ENCODE measurements at places on chromosomes 6 and 20.

DNA sequence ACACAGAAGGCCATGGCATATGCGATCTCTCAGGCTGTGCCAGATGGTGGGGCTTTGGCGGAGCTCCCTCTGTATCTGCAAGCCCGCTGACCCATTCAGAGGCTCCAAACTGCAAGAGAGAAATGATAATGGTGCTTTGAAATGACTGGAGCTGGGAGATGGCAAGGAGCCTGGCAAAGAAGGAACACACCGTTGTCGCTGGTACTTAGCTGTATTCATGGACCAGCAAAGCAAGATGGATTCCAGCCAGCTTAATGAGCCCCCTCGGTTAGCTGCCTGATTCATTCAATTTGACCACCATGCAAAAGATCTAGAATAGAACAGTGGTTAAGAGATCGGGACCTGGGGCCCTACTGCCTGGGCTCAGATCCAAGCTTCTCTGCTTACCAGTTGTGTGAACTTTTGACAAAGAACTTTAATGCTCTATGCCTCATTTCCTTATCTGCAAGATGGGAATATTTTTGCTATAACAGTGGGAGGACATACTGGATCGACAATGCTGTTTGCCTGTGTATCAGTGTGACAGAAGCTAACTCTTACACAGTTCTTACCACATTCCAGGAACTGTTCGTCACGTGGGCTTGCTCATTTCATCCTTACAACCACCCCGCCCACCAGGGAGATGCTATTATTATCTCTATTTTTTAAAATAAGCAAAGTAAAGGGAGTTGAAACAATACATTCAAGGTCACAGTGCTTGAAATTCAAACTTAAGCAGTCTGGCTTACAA is 317.8 kb upstream of the SULF2 start:
- no peak for DNase-seq

DNA sequence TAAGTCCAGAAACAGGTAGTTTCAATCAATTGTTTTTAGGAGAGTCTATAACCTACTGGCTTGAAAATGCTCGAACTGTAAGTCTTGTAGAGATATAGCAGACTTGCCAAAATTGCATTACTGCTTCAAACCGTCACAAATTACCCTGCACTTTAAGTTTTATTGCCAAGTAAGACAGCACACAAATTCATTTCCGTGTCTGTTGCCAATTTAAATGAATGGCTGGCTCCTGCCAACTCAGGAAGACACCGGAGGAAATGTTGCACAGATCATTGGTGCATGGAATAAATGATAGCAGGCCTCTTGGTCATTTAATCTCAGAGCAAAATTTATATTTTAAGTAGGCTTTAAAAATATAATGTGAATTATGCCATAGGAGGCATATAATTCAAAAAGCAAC is 438.1 kb downstream of the HACE1 start:
- no peak for DNase-seq

DNA sequence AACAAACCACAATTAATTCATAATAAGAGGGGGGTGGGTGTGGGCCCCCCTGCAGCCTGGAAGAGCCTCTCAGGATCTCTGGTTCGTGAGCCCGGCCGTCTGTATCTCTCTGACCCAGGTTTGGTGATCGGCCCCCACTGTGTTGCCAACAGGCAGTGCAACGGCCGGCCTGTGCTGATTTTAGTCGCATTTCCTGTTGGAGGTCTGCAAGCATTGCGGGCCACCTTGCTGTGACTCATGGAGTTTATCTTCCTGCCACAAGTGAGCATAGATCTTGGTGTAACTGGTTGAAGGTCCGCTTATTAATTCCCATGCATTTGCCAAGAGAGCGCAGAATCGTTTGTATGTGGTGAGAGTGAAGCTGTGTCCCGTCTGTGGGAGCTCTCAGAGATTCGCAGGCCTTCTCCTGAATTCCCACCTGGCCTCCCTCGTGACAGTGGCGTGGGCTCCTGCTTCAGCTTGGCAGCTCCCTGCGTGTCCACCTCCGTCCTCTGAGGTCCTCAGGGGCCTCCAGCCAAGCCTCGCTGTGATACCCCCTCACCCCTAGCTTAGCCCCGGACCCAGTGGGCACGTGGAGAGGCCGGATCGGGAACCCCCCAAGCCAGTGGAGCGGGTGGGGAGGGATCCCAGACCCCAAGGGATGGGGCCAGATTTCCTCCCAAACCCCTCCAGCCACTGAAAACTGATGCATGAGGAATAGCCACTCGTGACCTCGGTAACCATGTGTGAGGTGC is 269.8 kb downstream of the CDH4 start:
- no peak for DNase-seq

- no peak for DNase-seq
Observed at GRCh38 chr6:2264932-2265331, 19.5 kb upstream of the GMDS start.

GRCh38 chr20:38353316-38353715 is 7.0 kb downstream of the LBP start:
- DNase-seq, result peak; percentile 24

- no peak for DNase-seq
Observed at GRCh38 chr20:50561379-50562078, 51.3 kb downstream of the PTPN1 start.

- DNase-seq, result no peak
Observed at GRCh38 chr6:168923171-168923570, 330.5 kb downstream of the THBS2 start.

GRCh38 chr6:5570641-5571040 is 309.3 kb downstream of the FARS2 start:
- no peak for DNase-seq

GRCh38 chr6:15990179-15990578 is 138.7 kb upstream of the MYLIP start:
- DNase-seq, result no peak

GRCh38 chr6:147504848-147505247 is 3.6 kb upstream of the SAMD5 start:
- DNase-seq, result no peak

DNA sequence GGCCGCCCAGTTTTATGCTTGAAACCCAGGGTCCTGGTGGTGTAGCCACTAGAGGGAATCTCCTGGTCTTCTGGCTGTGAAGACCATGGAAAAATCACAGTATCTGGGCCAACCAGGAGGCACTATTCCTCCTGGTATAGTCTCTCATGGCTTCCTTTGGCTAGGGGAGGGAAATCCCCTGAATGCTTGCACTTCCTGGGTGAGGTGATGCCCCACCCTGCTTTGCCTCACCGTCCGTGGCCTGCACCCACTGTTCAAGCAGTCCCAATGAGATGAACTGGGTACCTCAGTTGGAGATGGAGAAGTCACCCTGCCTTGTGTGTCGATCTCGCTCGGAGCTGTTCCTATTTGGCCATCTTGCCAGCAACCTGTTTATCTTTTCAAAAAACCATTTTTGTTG is 10.1 kb upstream of the ZNF337 start:
- DNase-seq, result no peak

DNA sequence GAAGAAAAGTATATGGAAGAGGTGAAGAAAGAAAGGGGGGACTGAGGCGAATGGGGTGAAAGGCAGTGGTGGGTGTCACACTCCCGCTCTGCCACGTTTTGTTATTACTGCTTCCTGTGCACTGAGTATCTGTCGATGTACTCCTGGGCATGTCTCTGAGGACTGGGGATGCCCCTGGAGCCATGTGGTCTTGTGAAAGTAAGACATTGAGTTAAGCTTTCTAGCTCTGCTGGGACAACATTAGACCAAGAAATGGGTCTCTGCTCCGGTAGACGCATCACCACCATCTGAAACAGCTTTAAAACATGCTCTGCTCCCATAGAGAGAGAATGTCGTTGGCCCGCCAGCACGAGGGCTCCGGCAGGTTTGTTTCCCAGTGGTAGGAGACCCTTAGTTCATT is 40.0 kb downstream of the IRF4 start:
- no peak for DNase-seq

DNA sequence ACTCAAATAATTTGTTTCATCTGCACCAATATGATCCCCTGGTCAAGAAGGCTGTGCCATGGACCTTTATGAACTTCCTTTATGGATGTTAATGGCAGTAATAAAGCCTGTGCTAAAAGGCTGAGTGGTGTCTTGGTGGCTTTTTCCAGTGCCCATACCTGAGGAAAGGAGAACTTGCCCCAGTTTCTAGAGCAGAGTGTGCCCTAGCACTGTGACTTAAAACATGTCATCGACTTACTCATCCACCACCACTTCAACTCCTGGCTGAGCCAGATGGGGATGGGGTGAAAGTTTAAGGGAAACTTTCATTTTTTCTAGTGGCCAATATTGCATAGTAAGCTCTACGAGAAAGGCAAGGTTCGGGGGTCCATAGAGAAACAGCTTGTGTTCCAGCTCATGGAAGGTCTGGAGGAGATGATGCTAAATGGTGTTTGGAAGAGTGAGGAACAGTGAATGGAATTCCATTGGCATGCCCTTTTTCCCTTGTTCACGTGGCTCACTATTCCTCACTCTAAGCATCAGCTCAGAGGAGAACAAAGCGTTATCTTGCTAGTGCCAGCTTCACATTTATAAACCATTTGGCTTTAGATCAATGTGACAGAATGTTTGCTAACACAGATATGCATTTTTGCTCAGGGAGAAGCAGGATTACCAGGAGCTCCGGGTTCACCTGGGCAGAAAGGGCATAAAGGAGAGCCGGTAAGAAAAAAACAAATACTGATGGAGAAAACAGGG is 71.2 kb downstream of the COL19A1 start:
- DNase-seq, result no peak

GRCh38 chr6:39263303-39264037 is 34.2 kb upstream of the KCNK5 start:
- no peak for DNase-seq

- DNase-seq, result no peak
Observed at GRCh38 chr20:64142590-64142989, 21.7 kb upstream of the MYT1 start.

- no peak for DNase-seq
Observed at GRCh38 chr6:166800137-166800536, 156.2 kb downstream of the RNASET2 start.

DNA sequence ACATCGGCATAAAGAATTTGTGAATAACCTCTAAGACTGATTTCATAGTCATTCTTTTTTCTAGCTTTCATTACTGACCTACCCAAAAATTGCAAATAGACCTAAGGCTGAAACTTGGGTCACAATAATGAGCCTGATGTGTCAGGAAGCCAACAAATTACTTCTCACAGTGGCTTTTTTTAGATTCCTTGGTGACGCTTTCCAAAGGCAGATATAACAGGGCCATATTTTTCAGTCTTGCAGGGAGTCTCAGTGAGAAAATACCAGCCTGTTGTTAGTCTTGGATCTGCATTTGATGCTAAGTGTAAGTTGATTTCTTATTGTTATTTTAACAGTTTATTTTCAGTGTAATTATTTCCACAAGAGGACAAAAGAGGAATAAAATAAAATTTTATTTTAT is 179.7 kb downstream of the KHDC1L start:
- DNase-seq, result no peak

DNA sequence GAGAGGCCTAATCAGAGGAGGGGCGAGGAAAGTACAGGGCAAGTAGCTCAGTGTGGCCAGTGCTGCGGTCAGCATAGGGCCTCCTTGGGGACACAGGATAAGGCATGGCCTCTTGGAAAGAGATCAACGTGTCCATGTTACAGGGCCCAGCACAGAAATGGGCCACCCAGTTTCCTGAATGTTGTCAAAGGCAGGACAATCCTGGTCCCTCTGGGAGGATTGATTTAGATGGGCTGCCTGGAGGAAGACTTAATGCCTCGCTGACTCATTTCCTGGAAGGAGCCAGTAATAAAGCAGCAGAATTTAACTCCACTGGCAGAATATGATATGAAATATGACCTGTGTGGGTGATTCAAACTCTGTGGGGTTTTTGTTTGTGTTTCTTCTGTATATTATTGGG is 16.6 kb downstream of the DDO start:
- peak; percentile 12 for DNase-seq

DNA sequence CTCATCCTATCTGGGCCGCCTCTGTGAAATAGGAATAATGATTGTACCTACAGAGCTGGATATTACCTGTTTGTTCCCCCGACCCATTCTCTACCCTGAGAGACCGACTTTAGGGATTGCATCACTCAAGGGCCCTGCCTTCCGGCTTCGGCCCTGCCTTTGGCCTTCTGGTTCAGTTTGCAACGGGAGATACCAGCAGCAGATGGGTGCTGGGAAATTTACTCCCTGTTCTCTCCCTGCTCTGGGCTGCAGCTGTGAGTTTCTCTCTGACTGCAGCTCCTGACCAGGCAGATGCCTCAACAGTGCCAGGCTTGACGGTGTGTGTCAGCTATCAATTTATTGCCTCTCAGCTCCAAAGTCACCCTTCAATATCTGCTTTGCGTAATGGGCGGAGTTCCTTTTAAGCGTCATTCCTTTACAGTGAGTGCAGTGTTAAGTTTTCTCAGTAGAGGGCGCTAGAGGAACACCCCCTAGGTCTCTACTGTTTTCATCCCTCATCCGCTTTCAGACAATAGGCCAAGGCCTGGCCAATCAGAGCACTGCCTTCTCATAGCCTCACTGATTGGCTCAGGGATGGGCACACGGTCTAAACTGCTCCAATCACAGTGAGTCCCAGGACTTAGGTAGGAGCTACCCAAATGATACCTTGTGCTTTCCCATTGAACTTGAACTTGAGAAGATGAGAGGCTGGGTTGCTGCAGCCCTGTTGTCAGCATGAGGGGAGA is 30.0 kb downstream of the KCNG1 start:
- DNase-seq, result peak; percentile 77

GRCh38 chr6:108672641-108673040 is 111.9 kb downstream of the FOXO3 start:
- DNase-seq, result peak; percentile 38

- DNase-seq, result no peak
Observed at GRCh38 chr20:824916-825315, 8.6 kb upstream of the FAM110A start.

DNA sequence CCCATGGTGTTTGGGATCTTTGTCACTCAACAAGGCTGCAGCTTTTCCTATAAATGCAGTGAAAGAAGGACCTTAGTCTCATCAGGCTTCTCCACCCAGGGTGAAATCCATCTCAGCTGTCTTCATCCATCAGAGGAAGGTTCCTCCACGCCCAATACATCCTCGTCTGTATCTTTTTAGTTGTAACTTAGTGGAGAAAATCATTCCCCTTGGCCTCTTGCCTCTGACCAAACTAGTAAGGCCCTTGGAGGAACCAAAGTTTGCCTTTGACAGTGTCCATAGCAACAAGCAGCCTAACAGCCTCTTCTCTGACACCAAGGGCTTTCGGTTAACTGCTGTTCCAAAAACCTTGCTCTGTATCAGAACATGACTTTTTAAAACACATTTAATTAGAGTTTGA is 230.3 kb upstream of the ECI2 start:
- DNase-seq, result no peak

GRCh38 chr20:60900618-60901017 is 351.4 kb upstream of the CDH4 start:
- DNase-seq, result no peak

DNA sequence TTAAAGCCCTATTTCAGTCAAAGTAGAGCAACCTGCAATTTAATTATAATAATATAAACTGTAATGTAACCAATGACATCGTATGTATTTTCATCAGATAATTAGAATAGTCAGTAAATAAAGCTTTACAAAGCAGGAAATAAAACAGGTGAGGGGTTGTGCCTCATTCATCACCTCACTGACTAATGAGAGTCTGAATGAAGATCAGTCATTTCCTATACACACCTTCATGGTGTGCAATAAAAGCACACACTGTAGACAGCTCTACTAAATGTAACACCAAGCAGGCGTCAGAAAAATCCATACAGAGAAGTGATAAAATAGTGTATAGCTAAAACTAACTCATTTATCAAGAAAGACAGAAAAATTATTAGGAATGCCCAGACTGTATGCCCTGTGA is 105.9 kb downstream of the MAN1A1 start:
- no peak for DNase-seq

Measured in inflammatory macrophage treated with lipopolysaccharide for 1 hour (primary cell).